K562 (cell line): ENCODE measurements at places on chromosomes 4 and X. TPM values are rescaled to one million over a fixed set of nuclear protein-coding genes. Genes with fewer than 3 reads are reported as not detected.

MAGEE2 gene
- not detected in 2 replicates for total RNA-seq

ARMCX4 gene
- total RNA-seq, result 0.04 and 0.11 TPM in 2 replicates

SUPT20HL1 gene
- not detected in 2 replicates for total RNA-seq

RAB39B gene
- 0.07 and 0.09 TPM in 2 replicates for total RNA-seq

FGF13 gene
- 53.2 and 53.7 TPM in 2 replicates for total RNA-seq

MGAT4D gene
- total RNA-seq, result not detected in 2 replicates

FGG gene
- 1.9 and 2.2 TPM in 2 replicates for total RNA-seq

XPNPEP2 gene
- total RNA-seq, result 0.04 TPM in 1 of 2 replicates, not detected in the other

GEMIN8 gene
- total RNA-seq, result 13.7 and 15.0 TPM in 2 replicates

PCYT1B gene
- total RNA-seq, result 0.07 and 0.13 TPM in 2 replicates

PUDP gene
- 29.2 and 31.7 TPM in 2 replicates for total RNA-seq

STK32B gene
- total RNA-seq, result 0.18 and 0.20 TPM in 2 replicates

KCND1 gene
- total RNA-seq, result 0.75 and 0.83 TPM in 2 replicates

MAGEA3 gene
- 157 and 169 TPM in 2 replicates for total RNA-seq

MAB21L2 gene
- total RNA-seq, result not detected in 2 replicates

CT55 gene
- 50.9 and 52.8 TPM in 2 replicates for total RNA-seq

SNCA gene
- 2.4 and 3.6 TPM in 2 replicates for total RNA-seq

ADGRA3 gene
- total RNA-seq, result 0.35 and 0.51 TPM in 2 replicates

AKAP17A gene
- total RNA-seq, result 24.2 TPM in 2 replicates

CSAG1 gene
- total RNA-seq, result 56.2 and 58.3 TPM in 2 replicates

SCFD2 gene
- total RNA-seq, result 29.7 and 30.3 TPM in 2 replicates

ZGRF1 gene
- total RNA-seq, result 22.0 and 22.7 TPM in 2 replicates

NCAPG gene
- total RNA-seq, result 72.9 and 73.4 TPM in 2 replicates

ASB5 gene
- not detected in 2 replicates for total RNA-seq

STARD8 gene
- 30.2 and 35.0 TPM in 2 replicates for total RNA-seq

SLC16A2 gene
- 0.07 and 0.13 TPM in 2 replicates for total RNA-seq

CDK16 gene
- total RNA-seq, result 89.4 and 97.2 TPM in 2 replicates

IL2RG gene
- total RNA-seq, result 18.0 and 19.7 TPM in 2 replicates

MMRN1 gene
- 0.02 and 0.04 TPM in 2 replicates for total RNA-seq

TEX13C gene
- not detected in 2 replicates for total RNA-seq
